CD4-positive, CD25-positive, alpha-beta regulatory T cell (primary cell): ENCODE measurements at places on chromosomes 7 and 10. TPM values are rescaled to one million over a fixed set of nuclear protein-coding genes. Genes with fewer than 3 reads are reported as not detected.

DNA sequence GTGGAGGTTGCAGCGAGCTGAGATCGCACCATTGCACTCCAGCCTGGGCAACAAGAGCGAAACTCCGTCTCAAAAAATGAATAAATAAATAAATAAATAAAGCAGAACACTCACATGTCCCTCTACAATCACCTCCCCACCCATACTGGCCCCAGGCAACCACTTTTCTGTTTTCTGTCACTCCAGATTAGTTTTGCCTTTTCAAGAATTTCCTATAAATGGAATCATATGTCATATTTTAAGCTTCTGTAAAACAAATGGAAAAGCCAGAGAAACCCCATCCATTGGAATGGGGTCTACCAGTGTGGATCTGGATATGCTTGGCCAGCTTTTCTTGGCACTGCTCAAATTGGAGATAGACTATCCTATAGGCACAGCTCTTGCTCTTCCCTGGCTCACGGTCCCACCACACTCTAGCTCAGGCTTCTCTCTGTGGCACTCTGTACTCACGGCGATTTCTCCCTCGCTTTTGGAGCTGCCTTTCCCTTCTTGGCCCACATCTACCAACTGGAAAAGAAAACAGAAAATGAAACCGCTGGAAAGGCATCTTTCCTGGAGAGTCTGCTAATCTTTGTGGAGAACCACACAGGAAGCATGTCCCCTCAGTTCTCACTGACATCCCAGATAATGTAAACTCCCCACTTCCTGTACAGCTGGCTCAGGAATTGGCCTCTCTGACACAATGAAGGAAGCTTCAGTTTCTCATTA, 210.1 kb downstream of the JCAD start:
- DNase-seq, result no peak

- no peak for DNase-seq
These were observed 49.9 kb downstream of the ARMC3 start for GRCh38 chr10:22977751-22978150.

- DNase-seq, result peak; percentile 71
These were observed 1196.9 kb downstream of the SORCS3 start for GRCh38 chr10:105837951-105838350.

DNA sequence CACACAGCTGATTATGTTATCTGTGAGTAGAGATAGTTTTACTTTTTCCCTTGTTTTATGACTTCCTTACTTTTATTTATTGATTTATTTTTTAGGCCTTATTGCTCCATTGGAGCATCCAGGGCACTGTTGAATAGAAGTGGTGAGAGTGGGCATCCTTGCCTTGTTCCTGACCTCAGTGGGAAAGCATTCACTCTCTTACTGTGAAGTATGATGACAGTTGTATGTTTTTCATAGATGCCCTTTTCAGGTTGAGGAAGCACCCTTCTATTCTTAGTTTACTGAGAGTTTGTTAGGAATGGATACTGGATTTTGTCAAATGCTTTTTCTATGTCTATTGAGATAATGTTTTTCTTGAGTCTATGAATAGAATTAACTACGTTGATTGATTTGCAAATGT, 88.6 kb downstream of the XRCC2 start:
- no peak for DNase-seq

GRCh38 chr10:98483658-98484057, 36.9 kb upstream of the HPS1 start:
- DNase-seq, result no peak

GRCh38 chr10:45255706-45256105, 59.7 kb downstream of the OR13A1 start:
- no peak for DNase-seq

- no peak for DNase-seq
These were observed 23.6 kb upstream of the HIBADH start for GRCh38 chr7:27686315-27686714.

DNA sequence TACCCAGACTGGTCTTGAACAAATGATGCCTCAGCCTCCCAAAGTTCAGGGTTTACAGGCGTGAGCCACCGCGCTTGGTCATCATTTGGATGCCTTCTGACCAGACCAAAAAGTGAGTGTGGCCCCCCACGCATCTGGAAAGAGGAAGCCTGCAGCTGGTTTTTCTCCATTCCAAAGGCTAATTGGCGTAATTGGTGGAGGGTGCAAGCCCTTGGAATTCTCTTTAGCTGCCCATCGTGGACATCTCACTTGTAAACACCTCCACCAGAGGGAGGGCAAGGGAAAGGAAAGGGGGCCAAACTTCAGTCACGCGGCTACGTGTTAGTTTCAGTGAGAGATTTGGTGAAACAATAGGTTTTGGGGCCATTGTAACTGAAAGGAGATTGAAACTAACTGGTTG, 4.1 kb upstream of the ARHGAP21 start:
- no peak for DNase-seq

DNA sequence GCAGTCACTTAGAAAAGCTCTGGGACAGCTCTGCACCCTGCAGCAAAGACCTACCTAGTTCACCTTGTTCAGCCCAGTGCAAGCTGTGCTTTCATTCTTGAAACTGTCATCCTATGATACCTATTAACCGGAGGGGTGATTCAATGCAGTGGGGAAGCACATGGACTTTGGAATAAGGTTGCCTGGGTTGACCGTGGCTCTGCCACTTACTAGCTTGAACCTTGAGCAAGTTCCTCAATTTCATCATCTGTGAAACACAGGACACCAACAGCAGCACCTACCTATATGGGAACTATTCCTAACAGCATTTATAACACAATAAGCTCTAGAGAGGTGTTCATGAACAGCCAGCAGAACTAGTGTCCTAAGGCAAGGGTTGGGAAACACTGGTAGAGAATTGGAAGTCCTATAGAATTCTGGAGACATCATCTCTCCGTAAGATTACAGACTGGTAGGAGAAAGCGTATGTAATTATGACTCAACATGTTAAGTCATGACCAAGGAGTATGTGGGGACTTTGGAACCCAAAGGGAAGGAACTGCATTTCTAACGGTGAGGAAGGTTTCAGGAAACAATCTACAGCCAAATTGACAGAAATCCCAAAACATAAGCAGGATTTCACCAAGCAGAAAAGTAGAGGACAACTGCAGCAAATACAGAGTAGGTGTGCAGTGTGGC, 270.0 kb downstream of the USP6NL start:
- DNase-seq, result no peak

GRCh38 chr10:95295031-95295755, 4.4 kb upstream of the PDLIM1 start:
- DNase-seq, result peak; percentile 8

- DNase-seq, result no peak
These were observed 56.4 kb downstream of the ICA1 start for GRCh38 chr7:8205537-8205936.

- DNase-seq, result peak; percentile 67
These were observed 18.8 kb downstream of the ZC3HAV1L start for GRCh38 chr7:139016931-139017511.

DNA sequence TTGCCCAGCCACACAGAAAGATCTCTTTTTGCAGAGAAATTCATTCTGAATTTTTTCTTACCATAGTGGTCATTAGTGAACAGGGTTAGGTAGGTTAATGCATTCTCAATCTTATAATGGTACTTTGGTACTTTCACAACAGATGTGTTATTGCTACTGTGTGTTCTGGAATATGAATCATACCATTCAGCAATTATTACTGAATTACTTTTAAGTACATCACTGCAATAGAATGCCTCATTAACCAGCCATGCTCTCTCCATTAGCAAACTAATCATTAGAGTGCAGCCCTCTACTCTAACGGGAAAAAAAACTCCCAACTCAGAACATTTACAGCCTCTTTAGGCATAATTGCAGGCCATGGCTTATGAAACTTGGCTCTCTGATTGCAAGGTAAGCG, 102.1 kb downstream of the DOCK4 start:
- no peak for DNase-seq

- no peak for DNase-seq
These were observed 5.7 kb downstream of the AUTS2 start for GRCh38 chr7:69603937-69604494.

DNA sequence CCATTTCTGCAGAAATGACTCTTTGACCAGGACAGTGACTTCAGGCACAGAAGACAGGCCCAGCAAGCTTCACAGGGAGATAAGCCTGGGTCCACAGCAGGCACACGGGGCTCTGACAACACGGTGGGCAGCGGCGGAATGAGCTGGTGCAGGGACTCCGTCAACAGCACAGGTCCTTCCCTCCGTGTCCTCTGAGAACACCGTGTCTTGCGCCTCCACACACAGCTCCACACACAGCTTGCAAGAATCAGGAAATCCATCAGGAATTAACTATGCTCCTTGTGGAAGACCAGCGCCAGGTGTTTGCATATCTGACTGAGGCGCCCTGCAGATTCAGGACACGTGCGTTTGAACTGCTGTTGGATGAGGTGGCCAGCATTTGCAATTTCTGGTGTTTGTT, 39.6 kb downstream of the TCERG1L start:
- no peak for DNase-seq

GRCh38 chr10:49334964-49335363, 36.0 kb downstream of the C10orf71 start:
- DNase-seq, result no peak

DNA sequence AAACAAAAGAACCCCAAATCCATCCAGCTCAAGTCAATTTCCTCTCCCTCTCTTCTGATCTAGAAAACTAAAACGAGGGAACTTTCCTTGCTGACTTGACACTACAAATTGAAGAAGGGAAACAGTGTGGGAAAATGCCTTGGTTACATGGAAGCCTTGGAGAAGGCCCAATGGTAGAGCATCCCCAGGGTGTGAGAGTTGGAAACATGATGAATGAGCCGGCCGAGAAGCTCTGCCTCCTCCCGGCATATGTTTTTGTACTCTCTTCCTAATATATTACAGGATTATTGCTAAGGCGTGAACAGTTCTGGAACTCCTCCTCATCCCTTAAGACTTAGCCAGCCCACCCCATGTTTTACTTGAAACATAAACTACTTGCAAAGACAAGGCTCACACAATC, 618.2 kb upstream of the MGMT start:
- no peak for DNase-seq

- DNase-seq, result no peak
These were observed 23.9 kb downstream of the UNC5B start for GRCh38 chr10:71236286-71236685.

- peak; percentile 98 for DNase-seq
These were observed at the start of gene SUFU for GRCh38 chr10:102503264-102504178. SUFU (plus strand) TSS chr10:102503972; CDS start chr10:102504153, 181 bp downstream.

DNA sequence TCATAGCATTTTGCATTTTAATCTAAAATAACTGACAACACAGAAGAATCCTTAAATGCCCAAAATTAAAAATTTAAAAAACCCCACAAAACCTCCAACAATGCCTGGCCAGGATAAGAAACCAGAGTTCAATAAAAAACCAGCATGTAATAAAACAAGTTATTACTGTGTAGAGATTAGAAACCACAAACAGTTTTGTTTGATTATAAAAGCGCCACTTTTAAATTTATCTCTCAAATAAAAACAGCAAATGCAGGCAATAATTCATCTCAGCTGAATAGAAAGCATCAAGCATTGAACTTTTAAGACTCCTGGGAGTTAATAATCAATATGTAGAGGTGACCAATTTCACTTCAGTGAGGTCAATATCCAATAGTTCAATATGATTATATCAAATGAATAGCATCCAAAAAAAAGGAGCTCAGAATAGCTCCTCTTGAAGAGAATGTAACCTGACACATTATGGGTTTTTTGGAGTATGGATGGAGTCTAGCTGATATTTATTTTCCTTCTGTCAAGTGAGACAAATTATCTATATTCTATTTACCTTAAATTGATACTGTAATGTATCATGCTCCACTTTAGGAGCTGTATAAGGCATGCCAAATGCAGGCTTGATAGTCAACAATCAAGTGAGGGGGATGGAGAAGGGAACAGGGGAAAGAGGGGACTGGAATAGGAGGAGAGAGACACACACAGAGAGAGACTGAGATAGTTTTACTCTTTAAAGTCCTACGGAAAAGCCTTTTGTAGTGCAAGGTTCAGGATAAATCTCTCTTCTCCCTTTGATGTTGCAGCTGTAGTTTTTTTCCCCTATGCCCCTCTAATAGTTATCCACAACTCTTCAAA, 130.9 kb downstream of the RSU1 start:
- DNase-seq, result no peak

GRCh38 chr7:89839329-89839728, 314.9 kb upstream of the STEAP1 start:
- DNase-seq, result no peak

DNA sequence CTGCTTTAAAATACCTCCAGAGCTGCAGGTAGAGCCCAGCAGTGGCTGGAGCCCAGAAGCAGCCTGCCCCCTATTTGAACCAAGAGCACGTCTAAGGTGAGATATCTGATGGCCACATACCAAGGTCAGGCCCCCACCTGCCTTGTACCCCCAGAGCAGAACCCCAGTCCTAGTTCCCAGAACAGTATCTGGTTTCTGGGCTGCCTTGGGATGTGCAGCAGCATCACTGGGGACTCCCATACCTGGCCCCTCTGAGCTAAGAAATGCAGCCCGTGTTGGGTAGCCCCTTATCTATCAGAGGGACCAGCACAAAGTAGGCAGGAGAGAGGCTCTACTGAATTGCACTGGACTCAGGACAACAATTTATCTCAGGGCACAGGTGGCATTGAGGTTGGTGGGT, 8.9 kb downstream of the SFTPD start:
- DNase-seq, result no peak

- DNase-seq, result no peak
These were observed 51.2 kb upstream of the KMT2C start for GRCh38 chr7:152486968-152487367.

- DNase-seq, result no peak
These were observed 73.7 kb downstream of the BMPR1A start for GRCh38 chr10:86830043-86830591.

GRCh38 chr7:113809581-113809980, 109.2 kb downstream of the PPP1R3A start:
- DNase-seq, result no peak

DNA sequence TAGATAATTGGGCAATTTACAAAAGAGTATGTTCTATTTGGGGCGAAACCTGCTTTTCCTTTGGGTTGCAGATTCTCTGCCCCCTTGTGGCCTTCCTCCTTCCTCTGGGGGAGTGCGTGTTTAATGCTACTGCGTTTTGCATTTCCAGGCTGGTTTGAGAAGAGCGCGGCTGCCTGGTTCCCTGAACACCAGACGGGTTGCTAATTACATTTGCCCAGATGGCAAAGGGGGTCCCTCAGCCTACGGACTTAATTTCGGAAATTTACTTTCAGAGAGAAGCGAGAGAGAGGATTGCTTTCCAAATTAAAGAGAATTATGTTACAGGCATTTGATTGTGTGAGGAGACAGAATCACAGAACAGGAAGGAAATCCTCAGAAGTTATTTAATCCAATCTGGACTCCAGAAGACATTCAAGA, 91.9 kb upstream of the JAZF1 start:
- peak; percentile 28 for DNase-seq

SLC18A2 gene
- polyA plus RNA-seq, result 0.17 TPM

MAPK8 gene
- 22.9 TPM for polyA plus RNA-seq

EPHB6 gene
- polyA plus RNA-seq, result 27.5 TPM

HTR5A gene
- not detected for polyA plus RNA-seq

FOXP2 gene
- not detected for polyA plus RNA-seq

C10orf105 gene
- not detected for polyA plus RNA-seq

ADAM22 gene
- 0.21 TPM for polyA plus RNA-seq

TPK1 gene
- polyA plus RNA-seq, result 31.6 TPM

RET gene
- not detected for polyA plus RNA-seq

ETV1 gene
- polyA plus RNA-seq, result not detected
